ENCODE measurements at places on chromosomes 4 and X.

DNA sequence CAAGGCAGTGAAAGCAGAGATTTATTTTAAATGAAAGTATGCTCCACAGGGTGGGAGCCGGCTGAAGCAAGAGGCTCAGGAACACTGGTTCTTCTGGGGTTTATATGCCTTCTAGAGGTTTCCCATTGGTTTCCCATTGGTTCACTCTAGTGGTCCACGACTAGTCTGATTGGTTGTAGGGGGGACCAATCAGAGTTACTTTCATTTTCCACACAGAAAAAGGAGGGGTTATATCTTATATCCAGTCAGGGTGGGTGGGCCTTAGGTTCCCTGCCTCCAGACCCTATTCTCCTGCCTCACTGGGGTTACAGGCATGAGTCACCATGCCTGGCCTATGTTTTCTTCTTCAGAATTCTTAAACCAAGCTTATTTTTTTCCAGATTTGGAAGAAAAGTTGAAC, 101.6 kb downstream of the KLHL8 start:
- no peak for DNase-seq

DNA sequence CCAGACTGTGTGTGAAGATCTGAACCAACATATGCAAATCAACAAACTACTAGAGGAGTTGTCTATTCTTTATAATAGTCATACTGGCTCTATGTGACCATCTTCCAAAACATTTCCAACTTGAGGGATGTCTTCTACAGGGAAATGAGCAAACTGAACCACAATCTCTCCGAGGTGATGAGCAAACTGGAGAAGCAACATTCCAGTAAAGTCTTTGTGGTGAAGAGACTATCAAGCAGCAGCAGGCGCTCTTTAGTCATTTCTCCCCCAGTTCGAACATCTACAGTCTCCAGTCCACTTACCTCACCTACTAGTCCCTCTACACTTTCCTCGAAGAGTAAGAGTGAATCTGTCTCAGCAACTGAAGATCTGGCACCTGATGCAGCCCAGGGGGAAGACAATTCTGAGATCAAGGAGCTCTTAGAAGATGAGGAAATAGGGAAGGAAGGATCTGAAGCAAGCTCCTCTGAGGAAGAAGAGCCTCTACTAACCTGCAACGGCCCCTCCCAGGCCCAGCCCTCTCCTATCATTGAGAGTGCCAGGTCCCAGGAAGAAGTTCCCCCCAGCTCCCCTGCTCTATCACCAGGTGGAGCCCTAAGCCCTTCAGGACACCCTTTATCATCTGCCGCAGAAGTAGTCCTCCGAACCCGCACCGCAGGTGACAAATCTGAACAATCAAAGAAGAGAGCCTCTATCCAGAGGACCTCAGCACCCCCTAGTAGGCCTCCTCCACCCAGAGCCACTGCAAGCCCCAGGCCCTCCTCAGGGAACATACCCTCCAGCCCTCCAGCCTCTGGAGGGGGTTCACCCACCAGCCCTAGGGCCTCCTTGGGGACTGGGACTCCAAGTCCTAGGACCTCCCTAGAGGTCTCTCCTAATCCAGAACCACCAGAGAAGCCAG, 98.1 kb downstream of the HNRNPD start:
- no peak for DNase-seq

DNA sequence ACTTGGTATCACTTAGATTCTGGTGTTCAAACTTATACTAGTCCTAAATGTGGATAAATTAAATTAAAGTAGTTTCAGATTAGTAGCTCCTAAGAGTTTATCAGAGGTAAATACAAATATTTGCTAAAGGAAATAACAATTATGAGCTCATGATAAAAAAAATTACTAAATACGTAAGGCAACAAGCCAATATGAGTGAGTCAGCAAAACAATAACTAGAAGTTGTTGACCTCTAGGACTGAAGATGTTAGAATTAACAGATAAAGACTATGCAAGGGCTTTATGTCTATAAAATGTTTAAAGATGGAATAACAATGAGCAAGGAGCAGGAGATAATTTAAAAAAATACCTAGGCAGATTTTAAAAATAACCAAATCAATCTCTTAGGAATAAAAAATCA, 195.8 kb downstream of the CLCN4 start:
- no peak for DNase-seq

GRCh38 chr4:152083338-152083737, 322.5 kb upstream of the GATB start:
- DNase-seq = no peak

DNA sequence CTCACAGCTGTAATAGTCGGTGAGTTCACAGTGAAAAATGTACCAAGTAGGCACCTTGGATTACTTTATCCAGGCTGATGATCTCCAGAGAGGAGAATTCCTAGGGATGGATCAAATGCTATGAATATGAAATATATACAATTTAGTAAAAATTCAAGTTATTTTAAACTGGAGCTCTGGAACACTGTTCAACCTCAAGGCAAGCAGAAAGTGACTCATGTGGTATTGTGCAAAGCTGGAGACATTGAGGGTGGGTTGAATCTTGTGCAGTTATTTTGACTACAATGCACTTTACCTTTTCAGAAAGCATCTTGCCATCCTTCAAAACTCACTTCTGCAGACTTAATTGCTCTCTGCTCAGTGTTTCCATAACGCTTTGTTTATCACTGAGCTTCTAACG, 43.4 kb downstream of the OSTC start:
- no peak for DNase-seq

- DNase-seq = no peak
Observed at GRCh38 chr4:123503698-123504363, 107.2 kb downstream of the SPRY1 start.

DNA sequence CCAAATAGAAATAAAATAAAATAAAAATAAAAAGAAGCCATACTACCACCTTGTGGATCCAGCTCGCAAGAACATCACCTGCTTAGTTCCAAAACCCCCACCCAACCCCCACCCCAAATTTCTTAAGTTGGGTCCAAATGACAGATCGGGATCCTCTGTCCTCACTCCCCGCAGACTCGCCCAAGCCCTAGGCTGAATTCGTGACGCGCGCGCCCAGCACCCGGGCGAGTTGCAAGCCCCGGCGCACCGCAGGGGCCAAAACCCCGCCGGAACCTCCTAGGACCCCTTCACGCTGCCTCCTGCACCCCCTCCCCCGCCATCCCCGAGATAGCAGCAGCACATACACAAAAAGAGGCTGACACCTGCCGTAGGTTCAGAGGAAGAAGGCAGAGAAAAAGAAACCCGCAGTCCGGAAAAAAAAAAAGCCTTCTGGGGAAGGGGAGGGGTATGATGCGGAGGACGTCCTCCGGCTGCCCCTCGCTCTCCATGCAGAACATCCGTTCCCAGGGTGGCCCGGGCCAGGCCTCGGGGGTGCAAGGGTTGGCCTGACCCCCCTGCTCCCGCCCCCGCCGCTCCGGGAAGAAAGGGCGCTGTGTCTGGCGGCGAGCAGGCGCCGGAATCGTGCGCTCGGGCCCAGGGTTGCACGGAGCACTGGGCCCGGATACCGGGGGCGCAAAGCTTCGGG, 2.6 kb downstream of the NLGN4X start:
- no peak for DNase-seq

- DNase-seq = no peak
Observed at GRCh38 chr4:165079476-165079875, 25.8 kb downstream of the TRIM75 start.

- DNase-seq = no peak
Observed at GRCh38 chrX:153782313-153782712, 1.5 kb downstream of the SRPK3 start.

GRCh38 chr4:53196882-53197771, 168.7 kb downstream of the SCFD2 start:
- no peak for DNase-seq

Measured in stimulated activated CD4-positive, alpha-beta T cell treated with anti-CD3 and anti-CD28 coated beads, Interleukin-1b, Interleukin-23, amount 100 ng/mL, for 1 hour (primary cell).